ENCODE measurements at places on chromosomes 11 and 22.

DNA sequence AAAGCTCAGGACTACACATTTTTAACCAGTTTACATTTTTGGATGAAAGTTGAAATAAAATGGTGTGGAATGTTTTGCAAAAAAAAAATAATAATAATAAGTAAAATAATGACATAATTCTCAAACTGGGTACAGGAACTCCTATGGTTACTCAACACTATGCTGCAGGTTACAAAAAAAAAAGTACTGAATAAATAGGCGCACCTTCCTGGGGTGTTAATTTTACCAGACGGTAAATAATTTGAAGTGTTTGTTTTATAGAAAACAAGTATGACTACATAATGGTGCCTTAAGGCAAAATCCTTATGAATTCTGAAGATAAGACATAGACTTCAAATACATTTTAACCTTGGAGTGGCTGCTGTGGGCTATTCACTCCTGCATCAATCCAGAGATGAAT, 76.5 kb downstream of the RELT start:
- no peak overlapping the region for H3K4me3 ChIP-seq
- no peak overlapping the region for H3K27ac ChIP-seq
- no peaks in the 10 kb centered on the region for H3K4me1 ChIP-seq
- H3K27me3 ChIP-seq = no peaks in the 10 kb centered on the region

GRCh38 chr22:37259540-37260029, 15.5 kb upstream of the RAC2 start:
- H3K27ac ChIP-seq = peak overlapping the region; percentile 41
- H3K36me3 ChIP-seq = no peaks in the 10 kb centered on the region
- H3K27me3 ChIP-seq = no peaks in the 10 kb centered on the region
- H3K4me1 ChIP-seq = peaks cover 42% of the 10 kb centered on the region

- peaks cover 54% of the 10 kb centered on the region for H3K36me3 ChIP-seq
- no peaks in the 10 kb centered on the region for H3K27me3 ChIP-seq
- peak overlapping the region; percentile 93 for H3K4me3 ChIP-seq
- H3K4me1 ChIP-seq = peaks cover 35% of the 10 kb centered on the region
- H3K27ac ChIP-seq = peak overlapping the region; percentile 96
- no peak for DNase-seq
Measured at GRCh38 chr22:19940536-19941364, 822 bp upstream of the COMT start.

DNA sequence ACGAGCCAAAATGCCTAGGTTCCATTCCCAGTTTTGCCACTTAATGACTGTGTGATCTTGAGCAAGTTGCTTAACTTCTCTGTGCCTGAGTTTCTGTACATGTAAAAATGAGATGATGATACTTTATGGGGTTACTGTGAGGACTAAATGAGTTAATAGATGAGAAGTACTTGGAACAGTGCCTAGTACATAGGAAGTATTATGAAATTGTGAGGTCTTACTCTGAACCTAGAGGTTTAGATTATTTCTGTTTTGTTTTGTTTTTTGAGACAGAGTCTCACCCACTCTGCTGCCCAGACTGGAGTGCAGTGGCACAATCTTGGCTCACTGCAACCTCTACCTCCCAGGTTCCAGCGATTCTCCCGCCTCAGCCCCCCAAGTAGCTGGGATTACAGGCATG, 227.0 kb upstream of the POU2AF2 start:
- no peaks in the 10 kb centered on the region for H3K36me3 ChIP-seq
- no peak overlapping the region for H3K4me3 ChIP-seq
- DNase-seq = no peak
- H3K27me3 ChIP-seq = peaks cover 15% of the 10 kb centered on the region
- no peaks in the 10 kb centered on the region for H3K4me1 ChIP-seq
- no peak overlapping the region for H3K27ac ChIP-seq

DNA sequence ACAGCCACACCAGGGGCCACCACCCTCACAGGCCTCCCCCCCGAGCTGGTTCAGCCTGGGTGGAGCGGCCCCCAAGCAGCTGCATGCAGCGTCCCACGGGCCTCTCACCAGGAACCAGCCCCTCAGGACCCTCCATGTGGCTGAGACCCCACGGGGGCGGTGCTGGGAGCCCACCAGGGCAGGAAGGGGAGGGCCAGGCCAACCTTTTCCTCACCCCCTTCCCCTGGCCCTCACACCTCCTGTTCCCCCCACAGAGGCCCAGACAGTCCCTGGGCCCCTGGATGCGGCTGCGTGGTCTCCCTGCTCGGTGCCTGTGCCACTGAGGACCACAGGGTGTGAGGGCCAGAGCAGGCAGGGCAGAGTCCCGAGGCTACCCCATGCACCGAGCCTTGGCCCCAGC, 46.5 kb downstream of the MOB2 start:
- no peaks in the 10 kb centered on the region for H3K36me3 ChIP-seq
- no peak for DNase-seq
- no peak overlapping the region for H3K4me3 ChIP-seq
- H3K4me1 ChIP-seq = no peaks in the 10 kb centered on the region
- peaks cover 3% of the 10 kb centered on the region for H3K27me3 ChIP-seq

- H3K27me3 ChIP-seq = no peaks in the 10 kb centered on the region
- no peak overlapping the region for H3K4me3 ChIP-seq
- H3K27ac ChIP-seq = no peak overlapping the region
- no peaks in the 10 kb centered on the region for H3K36me3 ChIP-seq
- DNase-seq = no peak
- no peaks in the 10 kb centered on the region for H3K4me1 ChIP-seq
Measured at GRCh38 chr22:27504360-27505253, 296.9 kb downstream of the MN1 start.

- no peak overlapping the region for H3K27ac ChIP-seq
- H3K27me3 ChIP-seq = no peaks in the 10 kb centered on the region
- H3K4me1 ChIP-seq = no peaks in the 10 kb centered on the region
- no peak for DNase-seq
- H3K4me3 ChIP-seq = no peak overlapping the region
- H3K36me3 ChIP-seq = peaks cover 89% of the 10 kb centered on the region
Measured at GRCh38 chr11:11946180-11946579, 62.2 kb downstream of the DKK3 start.

DNA sequence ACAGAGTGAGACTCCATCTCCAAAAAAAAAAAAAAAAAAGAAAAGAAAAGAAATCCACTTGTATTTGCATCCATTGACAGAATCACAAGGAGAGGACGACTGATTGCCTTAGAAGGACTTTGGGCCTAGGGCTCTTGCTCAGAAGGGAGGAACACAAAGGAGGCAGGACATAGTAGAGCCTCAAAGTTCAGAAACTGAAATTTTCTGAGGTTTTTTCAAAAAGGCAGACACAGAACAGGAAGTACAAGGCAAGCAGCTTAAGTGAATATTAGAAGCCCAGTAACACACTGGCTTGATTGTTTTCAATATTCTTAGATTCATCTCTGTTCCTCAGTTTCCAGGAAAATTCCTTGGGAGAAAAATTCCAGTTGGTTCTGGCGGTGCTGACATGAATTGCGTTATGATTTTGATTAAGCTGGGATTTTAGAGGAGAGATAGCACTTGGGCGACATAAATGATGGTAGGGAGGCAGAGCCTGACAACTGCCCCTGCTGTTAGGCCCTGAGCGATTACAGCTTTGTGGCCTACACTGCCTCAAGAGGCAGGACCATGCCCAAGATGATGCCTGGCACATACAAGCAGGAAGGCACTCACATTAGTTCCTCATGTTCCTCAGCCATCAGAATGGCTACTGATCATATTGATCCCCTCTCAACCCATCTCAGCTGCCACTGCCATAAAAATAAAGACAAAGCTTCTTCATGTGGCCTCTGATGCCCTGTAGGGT, 15.3 kb downstream of the CLPB start:
- H3K27ac ChIP-seq = peak overlapping the region; percentile 6
- H3K27me3 ChIP-seq = no peaks in the 10 kb centered on the region
- peaks cover 26% of the 10 kb centered on the region for H3K36me3 ChIP-seq
- no peak for DNase-seq
- H3K4me1 ChIP-seq = peaks cover 35% of the 10 kb centered on the region

DNA sequence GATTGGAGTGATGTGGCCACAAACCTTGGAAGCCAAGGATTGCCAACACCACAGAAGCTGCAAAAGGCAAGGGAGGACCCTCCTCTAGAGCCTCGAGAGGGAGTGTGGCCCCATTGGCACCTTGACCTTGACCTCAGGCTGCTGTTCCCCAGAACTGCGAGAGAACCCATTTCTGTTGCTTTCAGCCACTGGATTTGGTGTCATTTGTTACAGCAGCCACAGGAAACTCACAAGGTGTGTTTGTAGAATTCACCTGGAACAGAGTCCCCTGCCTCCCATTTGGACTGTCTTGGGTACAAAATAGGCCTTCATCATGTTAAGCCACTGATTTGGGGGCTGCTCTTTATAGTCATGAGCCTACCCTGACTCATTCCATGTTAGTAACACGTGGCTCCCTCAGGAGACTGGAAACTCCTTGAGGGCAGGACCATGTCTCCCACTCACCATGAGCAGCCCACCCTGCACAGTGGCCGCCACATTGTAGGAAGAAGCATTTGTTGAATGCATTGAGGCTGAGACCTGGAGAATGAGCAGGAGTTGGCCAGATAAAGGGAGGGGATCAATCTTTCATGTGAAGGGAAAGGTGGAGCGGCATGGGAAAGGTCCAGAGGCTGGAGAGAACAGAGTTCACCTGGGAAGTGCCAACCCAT, 8.3 kb downstream of the C11orf86 start:
- H3K36me3 ChIP-seq = no peaks in the 10 kb centered on the region
- H3K4me3 ChIP-seq = no peak overlapping the region
- no peak overlapping the region for H3K27ac ChIP-seq
- peaks cover 5% of the 10 kb centered on the region for H3K4me1 ChIP-seq
